ENCODE measurements at places on chromosomes 7 and 10.

DNA sequence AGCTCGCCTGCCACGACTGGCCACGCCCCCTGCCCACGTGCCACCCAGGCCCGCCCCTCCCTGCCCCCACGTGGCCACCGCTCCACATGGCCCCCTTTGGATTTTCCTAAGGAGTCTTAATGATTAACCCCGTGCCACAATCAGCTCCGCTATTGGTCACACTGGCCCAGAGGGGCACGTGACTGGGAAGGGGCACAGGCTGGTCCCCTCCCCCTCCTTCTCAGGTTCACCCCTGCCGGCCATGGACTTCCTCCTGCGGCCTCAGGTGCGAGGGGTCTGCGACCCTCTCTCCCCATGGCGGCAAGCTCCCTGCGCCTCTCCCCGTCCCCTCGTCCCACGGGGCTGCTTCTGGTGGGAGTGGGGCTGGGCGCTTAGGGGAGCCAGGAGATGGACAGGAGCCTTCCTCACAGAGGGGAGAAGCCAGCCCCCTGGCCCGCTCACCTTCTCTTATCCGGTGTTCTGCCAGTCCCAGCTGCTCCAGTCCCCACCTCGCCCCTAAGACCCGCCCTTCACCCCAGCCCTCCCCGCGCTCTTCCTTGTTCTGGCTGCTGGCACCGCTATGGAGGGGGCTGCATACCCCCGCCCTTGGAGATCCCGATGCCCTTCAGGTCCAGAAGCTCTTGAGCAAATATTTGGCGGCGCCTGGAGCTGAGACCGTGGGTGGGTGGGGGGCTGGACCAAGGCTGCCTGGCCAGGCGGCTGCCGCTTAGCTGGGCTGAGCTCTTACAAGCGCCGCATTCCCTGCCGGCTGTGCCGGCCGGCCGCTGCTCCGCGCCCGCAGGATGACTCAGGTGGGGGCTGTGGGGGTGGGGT is 3.2 kb downstream of the SLC4A2 start:
- DNase-seq, result no peak

DNA sequence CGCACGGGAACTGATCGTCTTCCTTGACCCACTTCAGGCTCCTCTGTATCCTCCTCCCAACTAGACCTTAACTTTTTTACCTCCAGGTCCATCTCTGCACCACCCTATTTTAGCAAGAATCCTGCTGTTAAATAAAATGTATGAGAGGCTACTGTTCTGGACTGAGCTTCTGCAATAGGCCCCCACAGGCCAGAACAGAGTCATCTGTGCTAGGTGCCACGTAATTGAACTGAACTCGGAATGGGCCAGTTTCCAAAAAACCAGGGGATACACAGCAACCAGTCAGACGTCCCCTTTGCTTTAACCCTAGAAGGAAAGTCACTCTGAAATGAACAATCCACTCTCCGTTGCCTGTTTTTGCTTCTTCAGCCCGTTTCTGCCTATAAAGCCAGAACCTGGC is 71.3 kb downstream of the CHST15 start:
- DNase-seq, result no peak

GRCh38 chr10:34292675-34293074 is 522.4 kb downstream of the PARD3 start:
- no peak for DNase-seq

DNA sequence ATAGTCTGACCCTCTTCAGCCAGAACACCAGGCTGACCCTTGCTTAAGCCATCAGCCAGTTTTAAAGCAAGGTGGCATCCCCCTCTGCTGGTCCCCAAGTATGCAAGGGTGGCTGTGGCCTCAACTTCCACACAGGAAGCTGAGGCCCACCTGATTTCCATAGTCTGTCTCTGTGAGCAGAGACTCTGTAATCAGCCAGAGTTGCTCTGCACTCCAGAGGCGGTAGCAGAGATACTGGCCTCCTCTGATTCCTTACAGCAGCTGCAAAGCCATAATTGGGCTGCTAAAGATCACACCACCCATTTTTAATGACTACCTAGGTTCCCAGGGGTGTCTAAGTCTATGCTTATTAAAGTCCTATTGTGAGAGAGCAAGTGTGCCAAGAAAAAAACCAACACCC is 1.8 kb downstream of the PDAP1 start:
- no peak for DNase-seq

GRCh38 chr10:130577039-130577438 is 440.8 kb downstream of the GLRX3 start:
- DNase-seq, result no peak

DNA sequence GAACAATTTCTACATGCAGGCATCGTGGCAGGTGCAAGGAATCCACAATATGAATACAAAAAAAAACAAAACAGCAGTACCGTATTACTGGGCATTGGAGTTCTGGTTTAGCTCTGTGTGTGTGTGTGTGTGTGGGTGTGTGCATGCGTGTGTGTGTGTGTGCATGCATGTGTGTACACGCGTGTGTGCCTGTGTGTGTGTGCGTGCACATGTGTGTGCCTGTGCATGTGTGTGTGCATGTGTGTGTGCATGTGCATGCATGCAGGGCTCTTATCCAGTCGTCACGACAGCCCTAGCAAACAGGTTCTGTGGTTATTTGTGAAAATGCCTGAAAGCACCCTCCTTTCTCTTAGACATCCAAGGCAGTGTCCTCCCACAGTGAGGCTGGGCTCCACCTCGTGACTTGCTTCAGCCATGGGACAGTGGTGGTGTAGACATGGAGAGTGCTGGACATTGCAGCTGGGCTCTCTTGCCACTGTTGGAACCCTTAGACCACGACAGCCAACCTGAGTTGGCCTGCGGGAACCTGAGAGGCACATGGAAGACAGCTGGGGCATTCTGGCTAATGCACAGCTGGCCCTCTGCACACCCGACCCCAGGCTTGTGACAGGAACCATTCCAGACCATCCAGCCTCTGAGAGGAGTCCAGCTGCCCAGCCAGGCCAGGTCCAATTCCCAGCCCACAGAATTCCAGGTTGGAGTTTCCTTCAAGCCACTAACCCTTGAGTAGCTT is 173.4 kb upstream of the SHH start:
- no peak for DNase-seq

DNA sequence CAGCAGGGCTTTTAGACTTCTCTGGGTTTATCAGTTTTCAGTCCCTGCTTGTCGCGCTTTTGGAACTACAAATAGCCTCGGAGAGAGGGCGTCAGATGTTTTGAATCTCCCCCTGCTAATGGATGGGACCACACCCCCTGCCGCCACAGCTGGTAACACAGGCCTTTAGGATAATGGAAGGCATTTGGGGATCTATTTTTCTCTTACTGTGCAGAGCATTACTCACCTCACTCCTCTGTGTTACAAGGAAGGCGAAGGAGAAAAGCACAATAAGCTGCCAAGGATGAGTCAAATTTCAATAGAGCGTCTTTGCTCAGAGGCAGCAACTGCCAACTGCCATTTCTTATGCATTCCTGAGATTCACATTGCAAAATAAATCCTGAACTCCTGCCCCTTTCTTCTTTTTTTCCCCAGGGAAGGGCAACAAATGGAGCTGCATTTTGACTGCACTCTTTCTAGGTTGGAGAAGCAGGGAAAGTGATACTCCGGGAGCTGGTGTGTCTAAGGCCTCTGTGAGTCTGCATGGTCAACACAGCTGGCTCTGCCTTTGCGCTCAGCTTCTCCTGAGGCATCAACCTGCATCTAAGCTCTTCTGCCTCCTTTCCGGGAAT is 31.5 kb upstream of the SMNDC1 start:
- DNase-seq, result no peak

GRCh38 chr10:3064423-3064822 is 2.9 kb upstream of the PFKP start:
- DNase-seq, result no peak

GRCh38 chr7:95725205-95725604 is 47.1 kb upstream of the DYNC1I1 start:
- DNase-seq, result peak; percentile 7

GRCh38 chr7:15652776-15653290 is 33.6 kb downstream of the MEOX2 start:
- no peak for DNase-seq

DNA sequence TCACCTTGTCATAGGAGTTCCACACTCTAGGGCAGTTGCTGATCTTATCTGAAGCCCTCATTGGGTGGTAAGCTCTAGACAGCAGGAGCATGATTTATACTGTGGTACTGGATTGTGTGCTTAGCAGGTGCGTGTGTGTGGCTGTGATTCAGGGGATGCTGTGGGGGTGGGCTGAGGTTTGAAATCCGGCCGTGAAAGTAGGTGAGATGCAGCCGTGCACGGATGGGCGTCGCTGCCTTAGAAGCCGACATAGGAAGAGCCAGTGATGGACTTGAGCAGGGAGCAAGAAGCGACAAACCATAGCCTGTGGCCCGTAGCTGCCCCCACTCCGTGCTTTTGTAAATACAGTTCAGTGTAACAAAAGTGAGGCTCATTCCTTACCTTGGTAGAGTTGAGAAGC is 38.2 kb downstream of the PROSER2 start:
- no peak for DNase-seq

DNA sequence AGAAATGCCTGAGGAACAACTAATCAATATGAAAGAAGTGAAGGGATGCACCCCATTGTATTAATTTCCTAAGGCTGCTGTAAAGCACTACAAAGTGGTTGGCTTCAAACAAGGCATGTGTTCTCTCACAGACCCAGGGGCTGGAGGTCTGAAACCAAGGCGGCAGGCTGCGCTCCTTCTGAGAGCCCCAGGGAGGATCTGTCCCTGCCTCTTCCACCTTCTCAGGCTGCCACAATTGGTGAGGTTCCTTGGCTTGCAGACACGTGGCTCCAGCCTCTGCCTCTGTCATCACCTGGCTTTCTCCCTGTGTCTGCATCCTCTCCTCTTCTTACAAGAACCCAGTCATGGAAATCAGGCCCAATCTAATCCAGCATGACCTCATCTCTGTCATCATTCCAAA is 110.1 kb downstream of the TNS3 start:
- no peak for DNase-seq

- DNase-seq, result no peak
Measured at GRCh38 chr10:122774231-122774630, 71.4 kb downstream of the CUZD1 start.

GRCh38 chr10:132136689-132137088 is 50.1 kb upstream of the DPYSL4 start:
- DNase-seq, result no peak

GRCh38 chr7:19392246-19392645 is 247.0 kb upstream of the FERD3L start:
- DNase-seq, result no peak

DNA sequence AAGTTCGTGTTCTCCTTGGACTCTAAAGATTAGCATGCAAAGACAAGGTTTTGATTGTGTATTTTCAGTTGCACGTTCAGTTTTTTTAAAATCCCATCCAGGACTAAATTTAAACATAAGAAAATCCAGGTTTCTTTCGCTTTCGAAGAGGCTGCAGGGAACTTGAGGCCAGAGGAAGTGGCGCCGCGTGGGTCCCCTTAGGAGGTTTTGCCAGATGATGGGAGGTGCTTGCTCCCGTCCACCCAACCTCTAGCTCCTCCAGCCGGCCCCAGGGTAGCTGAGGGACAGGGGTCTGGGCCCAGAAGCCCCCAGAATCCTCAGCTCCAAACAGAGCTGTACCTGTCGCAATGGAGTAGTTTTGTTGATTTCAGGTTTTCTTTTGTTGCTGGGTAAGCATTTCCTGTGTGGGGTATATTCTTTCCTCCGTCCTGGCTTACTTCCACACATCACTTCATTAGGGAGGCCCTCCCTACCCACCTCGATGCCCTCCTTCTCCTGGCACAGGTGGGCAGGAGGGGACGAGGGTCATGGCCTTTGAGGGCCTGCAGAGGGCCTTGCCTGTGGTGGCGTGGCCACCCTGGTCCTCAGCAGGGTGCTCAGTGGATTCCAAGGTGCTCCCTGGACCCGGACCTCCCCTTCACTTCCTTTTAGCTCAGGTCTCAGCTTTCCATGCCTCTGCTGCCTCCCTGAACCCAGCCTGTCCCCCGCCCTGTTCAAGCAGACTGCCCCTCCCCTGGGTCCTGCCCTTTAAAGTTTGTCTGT is 32.6 kb downstream of the LHPP start:
- no peak for DNase-seq

GRCh38 chr10:8428654-8429053 is 374.2 kb downstream of the GATA3 start:
- DNase-seq, result no peak

GRCh38 chr10:16732376-16732775 is 84.8 kb downstream of the RSU1 start:
- DNase-seq, result no peak

GRCh38 chr7:47931005-47932004 is 17.0 kb downstream of the PKD1L1 start:
- DNase-seq, result no peak

DNA sequence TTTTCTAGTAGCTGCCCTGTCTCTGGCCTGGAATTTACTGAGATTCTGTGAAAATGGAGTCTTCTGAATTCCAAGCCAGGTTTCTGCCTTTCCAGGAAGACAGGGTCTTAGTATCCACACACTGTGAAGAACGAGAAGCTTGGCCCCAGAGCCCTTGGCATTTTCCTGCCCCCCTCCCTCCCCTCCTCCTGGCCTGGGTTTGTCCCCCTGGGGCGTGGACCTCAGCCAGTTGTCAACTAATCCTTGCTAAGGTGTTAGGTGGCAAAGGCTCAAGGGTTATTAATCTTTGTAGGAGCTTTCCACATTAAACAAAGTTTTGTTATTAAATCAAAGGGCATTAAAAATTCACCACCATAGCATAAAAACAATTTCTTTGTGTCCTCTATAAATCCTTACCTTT is 329.5 kb downstream of the RNLS start:
- no peak for DNase-seq

- DNase-seq, result no peak
Measured at GRCh38 chr7:438916-439315, 80.7 kb downstream of the PDGFA start.

GRCh38 chr10:69786791-69787190 is 14.9 kb upstream of the COL13A1 start:
- DNase-seq, result peak; percentile 32

DNA sequence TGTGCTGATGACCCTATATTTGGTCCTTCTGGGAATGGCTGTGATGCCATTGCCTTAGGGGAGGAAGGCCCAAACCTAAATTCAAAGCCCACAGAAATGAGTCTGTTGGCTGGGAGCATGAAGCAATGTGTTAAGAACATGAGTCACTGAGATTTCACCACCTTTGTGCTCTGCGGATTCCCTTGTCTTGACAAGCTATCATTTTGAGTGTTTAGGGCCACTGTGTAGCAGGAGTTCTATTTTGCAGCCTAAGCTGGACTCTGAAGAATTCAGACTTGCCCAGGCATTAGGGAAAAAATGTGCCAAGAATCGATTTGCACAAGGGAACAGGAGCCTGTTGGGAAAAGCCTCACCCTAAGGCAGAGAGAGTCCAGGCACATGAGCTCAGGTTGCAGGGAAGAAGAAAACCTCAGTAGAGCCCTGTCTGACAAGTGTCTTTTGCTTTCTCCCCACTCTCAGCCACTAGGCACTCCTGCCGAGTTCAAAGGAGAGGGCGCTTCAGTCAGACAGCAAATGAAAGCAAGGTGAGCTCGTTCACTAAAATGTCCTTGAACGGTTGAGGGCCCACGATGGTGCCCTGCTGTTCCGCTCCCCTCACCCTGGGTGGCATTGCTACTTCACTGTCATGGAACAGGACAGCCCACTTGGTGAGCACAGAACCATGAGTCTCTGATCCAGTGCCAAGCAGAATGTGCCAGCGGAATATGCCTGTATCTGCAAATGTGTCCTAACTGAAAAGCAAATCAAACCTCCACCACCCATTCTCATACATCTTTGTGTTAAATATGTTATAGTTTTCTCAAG is 93.6 kb downstream of the PRLHR start:
- no peak for DNase-seq
